ENCODE measurements at places on chromosomes 7 and 10.

- no peak for DNase-seq
These were observed 22.6 kb downstream of the NKX2-3 start for GRCh38 chr10:99555371-99555770.

GRCh38 chr7:132516042-132516840, 60.0 kb downstream of the PLXNA4 start:
- no peak for DNase-seq

DNA sequence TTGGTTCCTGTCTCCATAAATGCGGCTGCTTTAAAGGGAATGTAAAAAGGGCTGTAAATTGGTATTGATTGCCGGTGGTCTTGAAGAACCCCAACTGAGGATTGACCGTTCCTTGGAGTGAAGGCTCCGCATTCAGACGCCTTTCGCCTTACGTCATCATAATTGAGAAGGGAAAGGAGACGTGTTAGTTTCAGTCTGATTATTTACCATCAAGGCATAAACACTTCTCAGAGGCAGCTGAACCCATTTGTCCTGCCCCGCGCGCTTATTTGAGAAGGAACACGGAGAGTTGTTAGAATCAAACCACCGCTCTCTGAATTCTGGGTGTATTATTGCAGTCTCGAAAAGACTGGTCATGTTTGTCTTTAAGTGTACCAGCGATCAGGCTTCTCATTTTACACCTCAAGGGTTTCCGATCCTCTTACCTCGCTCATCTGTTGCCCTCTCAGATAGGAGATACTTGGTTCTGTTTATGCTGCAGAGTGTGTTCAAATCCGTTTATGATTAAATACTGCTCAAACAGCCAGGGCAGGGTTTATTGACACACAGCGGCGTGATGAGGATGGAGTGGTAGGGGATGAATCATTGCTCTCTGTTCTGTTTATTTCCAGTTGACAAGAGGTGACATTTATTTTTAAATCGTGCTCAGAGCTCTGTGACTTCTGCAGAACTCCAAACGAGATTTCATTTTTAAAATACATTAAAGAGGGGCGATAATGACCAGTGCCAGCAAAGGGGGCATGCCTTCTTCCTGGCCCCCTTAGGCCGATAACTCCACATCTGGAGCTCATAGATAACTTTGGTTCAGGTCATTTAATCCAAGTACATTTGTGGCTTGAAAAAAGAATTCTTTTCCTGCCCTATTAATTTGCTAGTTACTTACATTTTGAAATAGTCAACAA, 30.4 kb downstream of the FOXK1 start:
- peak; percentile 62 for DNase-seq

DNA sequence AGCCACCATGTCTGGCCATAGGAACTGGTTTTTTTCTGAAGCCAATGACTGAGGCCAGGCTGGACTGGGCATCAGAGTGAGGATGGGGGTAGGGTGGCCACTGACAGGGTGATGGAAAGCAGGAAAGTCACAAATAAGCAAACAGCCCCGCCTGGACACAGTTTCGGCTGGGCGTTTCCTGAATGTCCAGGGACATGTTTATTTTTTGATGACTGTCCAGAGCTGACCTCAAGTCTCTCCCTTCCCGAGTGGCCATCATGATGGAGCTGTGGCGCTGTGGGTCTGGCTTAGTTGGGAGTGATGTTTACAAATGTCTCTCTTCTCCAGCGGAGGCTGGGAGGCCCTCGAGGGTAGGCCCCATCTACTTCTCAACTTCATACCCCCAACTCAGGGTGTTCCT, 37.1 kb upstream of the COMTD1 start:
- DNase-seq: no peak

GRCh38 chr7:42164881-42165428, 72.1 kb downstream of the GLI3 start:
- no peak for DNase-seq

DNA sequence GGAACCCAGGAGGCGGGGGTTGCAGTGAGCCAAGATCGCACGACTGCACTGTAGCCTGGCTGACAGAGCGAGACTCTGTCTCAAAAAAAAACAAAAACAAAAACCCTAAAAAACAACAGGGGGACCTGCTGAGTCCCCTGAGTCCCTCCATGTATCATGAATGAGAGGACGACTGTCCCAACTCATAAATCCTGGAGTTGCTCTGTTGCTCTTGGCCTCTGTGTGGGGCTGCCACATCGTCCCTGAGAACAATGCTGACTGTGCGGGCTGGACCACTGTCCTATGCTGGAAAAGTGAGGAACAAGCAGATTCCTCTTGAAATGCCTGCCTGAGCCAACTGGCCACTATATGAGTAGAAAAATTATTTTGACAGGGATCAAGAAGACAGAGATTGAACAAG, 122.5 kb downstream of the IDE start:
- DNase-seq: no peak

- DNase-seq: no peak
These were observed 1063.3 kb downstream of the NRG3 start for GRCh38 chr10:82938331-82938730.

All from GM10248 (cell line).